ENCODE measurements at places on chromosomes 1 and 21. TPM values are rescaled to one million over a fixed set of nuclear protein-coding genes. Genes with fewer than 3 reads are reported as not detected.

CLDN8 gene
- total RNA-seq: not detected

OR10Z1 gene
- total RNA-seq: not detected

SLC9C2 gene
- total RNA-seq: 0.12 TPM

LENEP gene
- not detected for total RNA-seq

RIPPLY3 gene
- not detected for total RNA-seq

ATP1A1 gene
- 326 TPM for total RNA-seq

CTTNBP2NL gene
- total RNA-seq: 16.7 TPM

PRAMEF25 gene
- total RNA-seq: not detected

PLA2G4A gene
- total RNA-seq: 7.8 TPM

OXCT2 gene
- 15.0 TPM for total RNA-seq

SYTL1 gene
- total RNA-seq: 1.8 TPM

VWA5B1 gene
- total RNA-seq: 0.19 TPM

SPRR3 gene
- not detected for total RNA-seq

HSD11B1 gene
- 1.5 TPM for total RNA-seq

BACE2 gene
- total RNA-seq: 26.3 TPM

ASAP3 gene
- 31.4 TPM for total RNA-seq

OTUD7B gene
- total RNA-seq: 27.2 TPM

DEDD gene
- 26.3 TPM for total RNA-seq

ADGRB2 gene
- total RNA-seq: 11.8 TPM

IL23R gene
- total RNA-seq: not detected

ST6GALNAC5 gene
- total RNA-seq: 0.39 TPM

LCE1C gene
- total RNA-seq: not detected

PALMD gene
- 72.0 TPM for total RNA-seq

C8A gene
- total RNA-seq: not detected

C1QTNF12 gene
- 0.94 TPM for total RNA-seq

Data from right cardiac atrium (tissue), 5 donors.